ENCODE measurements at places on chromosomes 16 and 17. TPM values are rescaled to one million over a fixed set of nuclear protein-coding genes. Genes with fewer than 3 reads are reported as not detected.

DNA sequence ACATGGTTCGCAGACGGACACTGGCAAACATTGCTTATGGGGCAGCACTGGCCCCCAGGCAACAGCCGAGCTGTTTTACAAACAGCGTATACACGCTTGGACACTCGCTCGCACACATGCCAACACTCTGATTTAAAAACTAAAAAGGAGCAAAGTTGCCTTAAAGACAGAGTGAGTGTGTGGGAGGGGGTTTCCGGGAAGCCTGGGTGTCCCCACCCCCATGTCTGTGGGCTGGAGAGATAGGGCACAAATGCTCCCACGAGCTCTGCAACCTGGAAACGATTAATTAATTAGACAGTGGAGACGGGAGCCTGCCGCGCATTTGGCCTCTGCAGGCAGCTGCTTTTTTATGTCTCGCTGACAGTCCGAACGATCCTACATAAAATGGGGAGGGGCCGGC is 107.9 kb upstream of the ZNF469 start:
- no peak for DNase-seq

CNGB1 gene
- not detected for total RNA-seq

DNA sequence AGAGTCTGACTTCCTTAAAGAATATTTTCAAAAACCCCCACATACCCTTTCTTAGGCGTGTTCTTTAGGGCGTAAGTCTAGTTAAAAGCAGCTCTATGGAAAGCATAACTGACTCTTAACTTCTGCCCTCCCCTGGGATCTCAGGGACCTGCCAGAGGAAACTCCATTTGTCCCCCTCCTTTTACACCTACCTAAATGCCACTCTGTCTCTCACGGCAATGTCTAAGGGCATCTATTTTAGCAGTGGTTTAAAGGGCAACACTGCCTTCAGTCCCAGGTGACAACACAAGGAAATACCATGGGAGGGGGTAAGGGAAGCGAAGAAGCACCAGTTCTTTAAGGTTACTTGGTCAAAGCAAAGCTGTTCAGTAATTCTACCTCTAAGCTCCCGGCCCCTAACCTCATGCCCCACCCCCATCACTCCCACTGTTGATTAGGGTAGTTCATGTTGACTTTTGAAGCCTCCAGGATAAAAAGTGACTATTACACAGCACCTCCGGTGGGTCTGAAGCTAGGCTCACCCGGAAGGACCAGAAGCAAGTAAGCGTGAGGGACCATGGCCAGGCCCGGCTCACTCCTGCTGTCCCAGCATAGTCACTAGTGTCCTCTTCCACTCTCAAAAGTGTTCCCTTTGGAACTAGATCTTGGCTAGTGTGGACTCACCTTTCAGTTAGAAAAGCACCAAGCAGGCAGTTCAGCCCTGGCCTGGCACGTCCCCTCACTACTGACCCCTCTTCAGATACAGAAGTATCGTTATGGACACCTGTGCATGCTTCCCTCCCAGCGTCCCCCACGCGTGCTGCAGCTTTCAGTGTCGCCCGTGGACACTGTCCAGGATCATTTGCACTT is 47.1 kb downstream of the CYTH1 start:
- no peak for DNase-seq

CYTH1 gene
- 79.2 TPM for total RNA-seq

GRCh38 chr16:58187665-58188421 is 10.1 kb downstream of the CSNK2A2 start:
- no peak for DNase-seq

SULT1A1 gene
- 27.2 TPM for total RNA-seq

- no peak for DNase-seq
Measured at GRCh38 chr16:66735891-66736290, 15.5 kb downstream of the DYNC1LI2 start.

CD300E gene
- total RNA-seq: 10.4 TPM

CCL18 gene
- total RNA-seq: 22.8 TPM

SLC5A11 gene
- total RNA-seq: 17.7 TPM

DNA sequence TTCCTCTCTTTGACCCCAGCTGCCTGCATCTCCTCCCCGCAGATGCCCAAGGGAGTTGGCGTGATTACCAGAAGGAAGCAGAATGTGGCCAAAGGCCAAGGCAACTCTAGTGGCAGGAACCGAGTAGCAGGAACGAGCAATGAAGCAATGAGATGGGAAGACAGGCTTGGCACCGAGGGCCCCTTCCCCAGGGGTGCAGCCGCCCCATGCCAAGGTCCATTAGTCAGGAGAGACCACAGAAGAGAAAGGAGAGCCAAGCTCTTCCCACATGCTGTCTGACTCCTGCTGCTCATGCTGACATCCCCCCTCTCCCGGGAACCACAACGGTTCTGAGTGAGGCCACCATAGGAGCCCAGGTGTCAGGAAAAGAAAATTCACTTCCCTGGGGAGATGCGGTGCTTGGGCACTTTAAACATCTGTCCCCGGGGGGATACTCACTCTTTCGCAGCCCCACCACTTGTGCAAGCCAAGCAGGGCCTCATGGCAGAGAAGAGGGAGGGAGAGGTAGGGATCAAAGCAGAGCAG is 67.4 kb downstream of the MYO18A start:
- DNase-seq: no peak

DNA sequence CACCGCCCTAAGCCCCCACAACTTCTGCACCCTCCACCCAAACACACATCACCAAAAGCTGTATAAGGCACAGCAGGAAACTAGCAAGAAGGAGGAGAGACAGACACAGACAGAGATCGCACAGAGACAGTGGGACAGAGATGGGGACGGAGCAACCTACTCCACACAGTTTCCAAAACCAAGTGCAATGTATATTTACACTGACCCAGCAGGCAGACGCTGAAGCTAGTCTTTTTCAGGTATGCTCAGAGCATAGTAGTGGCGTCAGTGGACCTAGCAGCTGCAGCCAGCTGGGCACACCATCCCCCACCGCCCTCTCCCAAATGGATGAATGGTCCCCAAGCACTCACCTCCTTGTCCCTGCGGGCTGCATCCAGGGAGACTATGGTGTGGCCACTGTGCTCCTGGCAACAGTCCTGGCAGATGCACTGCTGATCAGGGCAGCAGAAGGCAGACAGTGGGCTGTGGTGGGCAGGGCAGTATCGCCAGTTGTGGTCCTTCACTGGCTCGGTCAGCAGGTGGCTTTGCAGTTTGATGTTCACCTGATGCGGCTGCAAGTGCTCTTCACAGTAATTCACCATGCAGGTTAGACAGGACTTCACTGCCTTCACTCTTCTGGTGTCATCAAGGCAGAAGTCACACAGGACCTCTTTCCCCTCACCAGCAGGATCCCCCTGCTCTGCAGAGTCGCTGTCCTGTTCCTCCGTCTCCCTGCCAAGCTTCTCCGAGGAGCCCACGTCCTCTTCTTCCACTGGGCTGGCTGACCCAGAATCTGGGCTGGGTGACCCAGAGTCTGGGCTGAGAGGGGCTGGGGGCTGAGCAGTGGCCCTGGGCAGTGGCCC is 31.5 kb upstream of the FBXW10B start:
- no peak for DNase-seq

GRCh38 chr17:57206928-57207327 is 49.4 kb upstream of the MSI2 start:
- no peak for DNase-seq

NETO2 gene
- 0.78 TPM for total RNA-seq

UNC13D gene
- 36.0 TPM for total RNA-seq

DNA sequence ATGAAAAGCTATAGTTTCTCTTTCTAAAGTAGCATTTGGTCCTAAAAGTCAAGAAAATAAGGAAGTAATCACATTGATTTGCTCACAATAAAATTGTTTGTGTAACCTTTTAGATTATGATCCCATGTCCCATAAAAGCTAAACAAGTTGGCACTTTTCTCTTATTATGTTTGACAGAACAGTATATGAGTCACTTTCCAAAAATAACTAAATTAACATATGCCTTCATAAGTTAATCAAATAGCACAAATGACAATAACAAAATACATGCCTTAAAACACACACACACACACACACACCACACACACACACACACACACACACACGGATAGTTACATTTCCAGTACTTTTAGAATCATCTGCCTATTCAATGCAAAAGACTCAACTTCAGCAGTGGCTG is 2.8 kb downstream of the MED13 start:
- DNase-seq: no peak

GRCh38 chr17:530851-531250 is 178.2 kb upstream of the RPH3AL start:
- DNase-seq: no peak

DNA sequence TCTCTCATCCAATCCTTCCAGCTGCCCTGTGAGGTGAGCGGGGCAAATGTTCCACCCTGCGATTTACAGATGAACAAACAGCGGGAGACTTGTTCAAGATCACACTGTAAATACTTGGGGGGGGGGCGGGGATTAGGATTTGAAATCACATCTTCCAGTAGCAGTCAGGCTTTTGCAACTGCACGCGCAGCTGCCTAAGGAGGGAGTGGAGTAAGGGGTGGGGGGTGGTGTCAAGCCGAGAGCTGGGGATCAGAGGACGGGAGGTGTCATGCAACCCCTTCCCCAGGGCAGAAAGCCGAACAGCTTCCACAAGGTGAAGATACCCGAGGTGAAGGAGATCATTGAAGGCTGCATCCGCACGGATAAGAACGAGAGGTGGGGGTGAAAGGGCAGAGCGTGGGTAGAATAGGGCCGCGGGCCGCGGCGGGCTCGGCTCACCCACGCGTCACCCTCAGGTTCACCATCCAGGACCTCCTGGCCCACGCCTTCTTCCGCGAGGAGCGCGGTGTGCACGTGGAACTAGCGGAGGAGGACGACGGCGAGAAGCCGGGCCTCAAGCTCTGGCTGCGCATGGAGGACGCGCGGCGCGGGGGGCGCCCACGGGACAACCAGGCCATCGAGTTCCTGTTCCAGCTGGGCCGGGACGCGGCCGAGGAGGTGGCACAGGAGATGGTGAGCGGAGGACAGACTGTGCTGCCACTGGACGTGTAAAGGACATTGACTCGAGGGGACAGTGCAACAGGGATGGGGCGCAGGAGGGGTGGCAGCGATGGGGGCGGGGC is 4.6 kb downstream of the WNK4 start:
- no peak for DNase-seq

CCL22 gene
- not detected for total RNA-seq

DNA sequence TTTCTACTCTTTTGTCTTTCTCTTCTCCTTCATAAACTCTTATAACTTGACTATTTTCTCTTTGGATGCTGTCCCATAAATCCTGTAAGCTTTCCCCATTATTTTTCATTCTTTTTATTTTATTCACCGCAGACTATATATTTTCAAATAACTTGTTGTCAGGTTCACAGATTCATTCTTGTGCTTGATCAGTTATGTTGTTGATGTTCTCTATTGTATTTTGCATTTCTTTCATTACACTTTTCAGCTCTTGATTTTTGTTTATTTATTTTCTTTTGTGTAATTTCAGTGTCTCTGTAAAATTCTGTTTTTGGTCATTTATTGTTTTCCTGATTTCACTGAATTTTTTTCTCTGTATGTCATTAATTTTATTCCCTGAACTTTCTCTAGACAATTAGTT is 49.2 kb downstream of the EFCAB13 start:
- no peak for DNase-seq

MRPL28 gene
- total RNA-seq: 33.2 TPM

HOXB1 gene
- total RNA-seq: not detected

- no peak for DNase-seq
Measured at GRCh38 chr17:28480799-28481571, 7.5 kb downstream of the SLC13A2 start.

PPP1R27 gene
- total RNA-seq: not detected

HBZ gene
- not detected for total RNA-seq

ABCC3 gene
- total RNA-seq: 143 TPM

SERPINF2 gene
- total RNA-seq: 9.8 TPM

- DNase-seq: no peak
Measured at GRCh38 chr17:2723505-2723996, 12.0 kb upstream of the CLUH start.

GRCh38 chr17:29050176-29050575 is 7.2 kb downstream of the PIPOX start:
- DNase-seq: no peak

GRCh38 chr17:75020331-75021110 is 8.1 kb downstream of the MRPL58 start:
- DNase-seq: no peak

HYDIN gene
- total RNA-seq: 4.3 TPM

- no peak for DNase-seq
Measured at GRCh38 chr16:67198238-67198734, 645 bp upstream of the ELMO3 start.

All from thoracic aorta (tissue), 2 donors.